ENCODE measurements at places on chromosomes 3 and 15. TPM values are rescaled to one million over a fixed set of nuclear protein-coding genes. Genes with fewer than 3 reads are reported as not detected.

The ROPN1 gene
- not detected for total RNA-seq

The NR2E3 gene
- total RNA-seq = not detected

The SERINC4 gene
- not detected for total RNA-seq

The TMEM158 gene
- 0.79 TPM for total RNA-seq

The ANXA2 gene
- 338 TPM for total RNA-seq

The AGTR1 gene
- 12.4 TPM for total RNA-seq

The THPO gene
- 0.36 TPM for total RNA-seq

The RBP2 gene
- not detected for total RNA-seq

The CDHR4 gene
- not detected for total RNA-seq

The CRYGS gene
- total RNA-seq = 7.7 TPM

The HHLA2 gene
- 0.43 TPM for total RNA-seq

The STRIT1 gene
- total RNA-seq = not detected

- no peak overlapping the region for H3K4me3 ChIP-seq
- no peak for DNase-seq
- peaks cover 19% of the 10 kb centered on the region for H3K4me1 ChIP-seq
- H3K27me3 ChIP-seq = no peaks in the 10 kb centered on the region
- H3K36me3 ChIP-seq = no peaks in the 10 kb centered on the region
Measured at GRCh38 chr3:31529421-31529820, 3.3 kb upstream of the STT3B start.

DNA sequence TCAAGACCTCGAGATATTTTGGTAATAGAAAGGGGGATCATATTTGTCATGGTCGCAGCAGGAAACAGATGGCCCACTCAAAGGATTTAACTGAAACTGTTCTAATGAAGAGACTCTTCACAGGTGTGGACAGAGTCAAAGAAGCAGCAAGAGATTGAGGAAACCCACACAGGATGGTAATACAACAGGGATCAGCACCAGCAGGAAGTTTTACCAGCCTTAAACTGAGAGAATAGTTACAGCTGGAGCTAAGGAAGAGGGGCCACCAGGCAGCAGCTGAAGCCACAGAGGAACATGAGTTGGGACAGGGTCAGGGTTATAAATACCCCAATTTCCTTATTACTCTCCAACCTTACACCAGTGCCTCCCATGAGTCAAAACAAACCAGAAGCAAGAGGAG lies 131.8 kb upstream of the UBE2E2 start:
- peaks cover 21% of the 10 kb centered on the region for H3K4me1 ChIP-seq
- H3K4me3 ChIP-seq = no peak overlapping the region
- no peaks in the 10 kb centered on the region for H3K36me3 ChIP-seq

- H3K27me3 ChIP-seq = peaks cover 35% of the 10 kb centered on the region
- H3K4me3 ChIP-seq = no peak overlapping the region
- H3K27ac ChIP-seq = no peak overlapping the region
Measured at GRCh38 chr3:62363275-62363674, 10.1 kb downstream of the FEZF2 start.

- no peaks in the 10 kb centered on the region for H3K27me3 ChIP-seq
- no peak for DNase-seq
- H3K4me3 ChIP-seq = no peak overlapping the region
- H3K4me1 ChIP-seq = no peaks in the 10 kb centered on the region
Measured at GRCh38 chr3:30167541-30168011, 438.8 kb upstream of the TGFBR2 start.

- no peaks in the 10 kb centered on the region for H3K36me3 ChIP-seq
- DNase-seq = no peak
- H3K27me3 ChIP-seq = no peaks in the 10 kb centered on the region
- no peak overlapping the region for H3K4me3 ChIP-seq
- H3K4me1 ChIP-seq = peaks cover 8% of the 10 kb centered on the region
Measured at GRCh38 chr3:188465311-188465710, 311.4 kb downstream of the LPP start.

DNA sequence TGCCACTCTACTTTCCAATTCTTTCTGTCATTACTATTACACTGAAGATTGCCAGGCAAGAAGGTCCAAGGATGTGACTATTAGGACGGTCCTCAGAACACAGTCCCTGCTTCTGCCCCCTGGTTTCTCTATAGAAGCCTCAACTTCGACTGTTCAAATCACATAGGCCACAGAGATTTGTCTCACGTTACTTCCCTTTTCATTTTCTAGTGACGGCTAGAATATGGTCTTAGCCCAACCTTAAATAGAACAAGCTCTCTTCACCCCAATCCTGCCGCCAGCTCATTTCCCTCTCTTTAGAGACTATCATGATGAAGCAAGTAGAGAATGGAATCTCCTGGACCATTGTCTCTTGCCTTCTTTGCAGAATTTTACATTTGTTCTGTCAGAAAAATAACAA lies 84.9 kb downstream of the TIGIT start:
- H3K4me1 ChIP-seq = peaks cover 3% of the 10 kb centered on the region
- no peak overlapping the region for H3K27ac ChIP-seq
- DNase-seq = no peak
- no peak overlapping the region for H3K4me3 ChIP-seq
- H3K27me3 ChIP-seq = no peaks in the 10 kb centered on the region

- H3K27me3 ChIP-seq = peaks cover 59% of the 10 kb centered on the region
- peak; percentile 80 for DNase-seq
- no peaks in the 10 kb centered on the region for H3K36me3 ChIP-seq
- H3K4me1 ChIP-seq = peaks cover 44% of the 10 kb centered on the region
- H3K27ac ChIP-seq = peak within 1 kb of the TSS; percentile 80
- peak within 1 kb of the TSS; percentile 56 for H3K4me3 ChIP-seq
Measured at GRCh38 chr3:12288182-12289129, at the start of gene PPARG. Gene PPARG, plus strand, starts transcription at chr3:12289070. Its CDS starts 90,642 bp downstream, at chr3:12379712.

DNA sequence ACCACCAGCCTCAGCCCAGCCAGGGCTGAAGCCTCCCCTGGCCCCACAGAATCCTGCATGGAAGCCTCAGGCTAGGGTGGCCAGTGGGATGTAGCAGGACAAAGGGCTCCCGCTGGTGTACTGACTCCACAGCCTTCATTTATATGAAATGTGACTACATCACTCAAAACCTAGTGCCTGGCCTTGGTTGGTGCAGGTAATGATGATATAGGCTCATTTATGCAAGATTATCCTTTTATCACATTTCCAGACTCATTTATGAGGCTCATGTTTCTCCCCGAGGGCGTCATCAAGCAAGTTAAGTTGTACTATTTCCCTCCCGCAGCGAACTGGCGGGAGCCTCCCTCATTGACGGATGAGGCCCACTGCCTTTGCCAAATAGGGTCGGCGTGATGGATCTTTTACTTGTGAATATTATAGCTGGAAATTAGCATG lies 179.1 kb upstream of the SMAD3 start:
- H3K36me3 ChIP-seq = no peaks in the 10 kb centered on the region
- DNase-seq = no peak
- no peak overlapping the region for H3K4me3 ChIP-seq
- H3K27me3 ChIP-seq = no peaks in the 10 kb centered on the region

DNA sequence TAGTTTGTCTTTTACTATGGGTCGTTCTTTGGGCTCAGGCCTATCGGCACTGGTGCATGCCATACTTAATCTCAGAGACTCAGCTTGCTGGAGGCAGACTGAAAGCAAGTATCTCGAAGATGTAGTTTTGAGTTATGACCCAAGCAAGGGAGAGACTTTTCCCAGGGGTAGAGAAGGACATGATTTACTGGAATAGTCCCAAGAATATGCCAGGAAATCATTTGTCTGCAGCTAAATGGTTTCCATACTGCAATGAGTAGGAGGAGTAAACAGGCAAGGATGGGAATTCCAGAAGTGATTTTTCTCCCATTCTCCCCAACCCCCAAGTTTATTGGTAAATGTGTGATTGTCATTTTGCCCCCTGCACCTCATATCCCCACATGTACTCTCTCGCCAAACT lies 35.4 kb upstream of the LACTB start:
- H3K4me3 ChIP-seq = no peak overlapping the region
- no peaks in the 10 kb centered on the region for H3K4me1 ChIP-seq
- DNase-seq = no peak

GRCh38 chr15:35567392-35567791 lies 21.4 kb upstream of the DPH6 start:
- H3K4me1 ChIP-seq = no peaks in the 10 kb centered on the region
- H3K27me3 ChIP-seq = no peaks in the 10 kb centered on the region
- H3K27ac ChIP-seq = no peak overlapping the region
- no peaks in the 10 kb centered on the region for H3K36me3 ChIP-seq
- no peak overlapping the region for H3K4me3 ChIP-seq

GRCh38 chr3:113602836-113603235 lies 70.5 kb downstream of the SIDT1 start:
- peaks cover 18% of the 10 kb centered on the region for H3K4me1 ChIP-seq
- no peak for DNase-seq
- H3K36me3 ChIP-seq = no peaks in the 10 kb centered on the region

- peak overlapping the region; percentile 19 for H3K27ac ChIP-seq
- H3K36me3 ChIP-seq = no peaks in the 10 kb centered on the region
- no peak for DNase-seq
- H3K27me3 ChIP-seq = no peaks in the 10 kb centered on the region
Measured at GRCh38 chr3:64815195-64815631, 127.4 kb upstream of the ADAMTS9 start.

GRCh38 chr15:66474963-66475362 lies 22.6 kb downstream of the SNAPC5 start:
- no peak overlapping the region for H3K4me3 ChIP-seq
- no peak overlapping the region for H3K27ac ChIP-seq

DNA sequence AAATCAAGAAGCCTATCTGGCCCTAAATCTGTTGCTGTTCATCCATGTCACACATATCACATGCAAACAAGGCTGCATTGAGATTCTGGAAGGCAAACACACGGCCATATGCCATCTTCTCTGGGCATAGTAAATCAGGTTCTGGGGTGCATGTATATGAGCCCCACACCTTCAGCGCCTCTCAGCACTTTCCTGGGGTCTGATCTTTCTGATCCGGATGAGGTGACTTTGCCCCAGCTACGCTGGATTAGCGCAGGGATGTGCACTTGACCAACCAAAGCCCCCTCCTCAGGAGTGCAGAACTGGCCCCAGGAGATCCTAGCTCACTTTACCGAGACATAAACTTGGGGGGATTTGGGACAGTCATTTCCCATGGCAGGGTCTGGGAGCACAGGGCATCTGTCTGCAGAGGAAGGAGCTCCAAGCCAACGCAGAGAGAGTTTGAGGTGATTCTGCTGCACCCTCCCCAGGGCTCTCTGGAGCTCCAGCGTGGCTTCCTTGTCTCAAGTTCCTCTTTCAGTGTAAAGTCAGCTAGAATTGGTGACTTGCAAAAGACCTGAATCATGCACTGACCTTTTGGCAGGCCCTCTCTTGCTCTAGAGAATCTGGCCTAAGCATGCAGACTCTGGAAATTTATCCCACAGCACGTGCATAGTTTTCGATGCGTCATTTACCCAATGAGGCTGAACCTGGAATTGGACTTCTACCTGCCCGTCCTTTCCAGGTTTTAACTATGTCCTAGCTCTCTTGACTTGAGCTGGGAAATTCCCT lies 63.5 kb upstream of the KLF13 start:
- peak; percentile 89 for DNase-seq
- H3K27me3 ChIP-seq = no peaks in the 10 kb centered on the region
- peak overlapping the region; percentile 92 for H3K27ac ChIP-seq
- H3K4me1 ChIP-seq = peaks cover 2% of the 10 kb centered on the region
- no peak overlapping the region for H3K4me3 ChIP-seq
- no peaks in the 10 kb centered on the region for H3K36me3 ChIP-seq

DNA sequence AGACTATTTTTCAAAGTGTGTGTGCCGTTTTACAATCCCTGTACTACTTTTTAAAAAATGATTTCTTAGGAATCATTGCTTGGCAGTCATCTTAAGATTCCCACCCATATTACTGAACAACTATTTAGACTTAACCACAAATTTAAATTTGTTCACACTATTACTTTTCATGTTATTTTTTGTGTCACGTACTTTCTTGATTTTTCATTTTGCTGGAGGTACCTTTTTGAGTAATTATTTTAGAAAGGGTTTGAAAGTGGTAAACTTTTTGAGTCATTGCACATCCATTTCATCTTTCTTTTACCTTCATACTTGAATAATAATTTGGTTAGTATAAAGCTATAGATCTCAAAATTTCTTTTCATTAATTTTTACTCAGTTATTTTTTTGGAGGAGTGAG lies 16.9 kb downstream of the CMTM8 start:
- H3K27ac ChIP-seq = no peak overlapping the region
- no peaks in the 10 kb centered on the region for H3K4me1 ChIP-seq
- no peak for DNase-seq
- H3K4me3 ChIP-seq = no peak overlapping the region

DNA sequence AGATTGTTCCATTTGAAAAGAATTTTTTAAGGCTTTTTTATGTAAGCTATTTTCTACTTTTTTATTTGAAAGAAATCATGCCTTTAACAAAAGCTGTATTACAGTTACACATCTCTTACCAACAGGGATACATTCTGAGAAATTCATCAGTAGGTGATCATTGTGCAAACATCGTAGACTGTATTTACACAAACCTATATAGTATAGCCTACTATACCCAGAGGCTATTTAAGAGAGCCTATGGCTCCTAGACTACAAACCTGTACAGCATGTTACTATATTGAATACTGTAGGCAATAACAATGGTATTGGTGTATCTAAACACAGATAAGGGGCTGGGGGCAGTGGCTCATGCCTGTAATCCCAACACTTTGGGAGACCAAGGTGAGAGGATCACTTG lies 43.1 kb downstream of the PEAK1 start:
- no peaks in the 10 kb centered on the region for H3K27me3 ChIP-seq
- no peaks in the 10 kb centered on the region for H3K36me3 ChIP-seq
- no peak overlapping the region for H3K4me3 ChIP-seq
- H3K4me1 ChIP-seq = peaks cover 20% of the 10 kb centered on the region
- no peak for DNase-seq
- no peak overlapping the region for H3K27ac ChIP-seq

- H3K4me1 ChIP-seq = no peaks in the 10 kb centered on the region
- H3K27ac ChIP-seq = no peak overlapping the region
- no peaks in the 10 kb centered on the region for H3K27me3 ChIP-seq
- no peak for DNase-seq
- no peak overlapping the region for H3K4me3 ChIP-seq
Measured at GRCh38 chr15:39804026-39804425, 21.4 kb upstream of the FSIP1 start.

DNA sequence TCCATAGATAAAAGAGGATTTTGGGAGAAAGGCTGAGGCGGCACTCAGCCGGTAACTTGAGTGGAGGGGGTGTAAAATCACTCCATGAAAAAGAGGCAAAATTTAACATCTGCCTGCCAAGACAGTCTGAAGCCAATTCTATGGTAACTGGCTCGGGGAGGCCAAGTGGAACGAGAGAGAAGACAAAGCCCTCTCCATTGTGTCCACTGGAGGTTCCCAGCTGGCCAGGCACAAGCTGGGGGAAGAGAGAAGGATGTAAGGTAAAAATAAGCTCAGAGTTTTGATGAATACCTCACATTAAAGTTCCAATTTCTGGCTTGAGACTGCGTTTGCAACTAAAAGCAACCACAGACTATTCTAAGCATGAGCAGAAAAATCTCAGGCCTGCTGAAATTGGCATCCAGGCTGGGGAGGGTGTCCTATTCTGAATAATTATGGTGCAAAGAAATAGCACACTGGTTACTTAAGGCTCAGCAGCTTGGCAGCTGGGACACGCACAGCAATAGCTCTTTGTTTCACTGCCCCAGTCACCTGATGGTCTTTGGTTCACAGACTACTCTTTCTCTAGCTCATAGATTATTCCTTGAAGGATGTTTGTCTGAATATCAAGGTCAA lies 48.8 kb downstream of the CHRD start:
- no peak for DNase-seq
- H3K27me3 ChIP-seq = no peaks in the 10 kb centered on the region
- no peaks in the 10 kb centered on the region for H3K36me3 ChIP-seq
- H3K27ac ChIP-seq = no peak overlapping the region
- H3K4me1 ChIP-seq = no peaks in the 10 kb centered on the region
